ENCODE measurements at places on chromosomes 5 and 9.

GRCh38 chr9:128339761-128340690 lies at the start of gene SLC27A4:
TSS of gene SLC27A4 (plus strand) at chr9:128340527. CDS start at chr9:128343133, 2,606 bp downstream.
- DNase-seq, result no peak

DNA sequence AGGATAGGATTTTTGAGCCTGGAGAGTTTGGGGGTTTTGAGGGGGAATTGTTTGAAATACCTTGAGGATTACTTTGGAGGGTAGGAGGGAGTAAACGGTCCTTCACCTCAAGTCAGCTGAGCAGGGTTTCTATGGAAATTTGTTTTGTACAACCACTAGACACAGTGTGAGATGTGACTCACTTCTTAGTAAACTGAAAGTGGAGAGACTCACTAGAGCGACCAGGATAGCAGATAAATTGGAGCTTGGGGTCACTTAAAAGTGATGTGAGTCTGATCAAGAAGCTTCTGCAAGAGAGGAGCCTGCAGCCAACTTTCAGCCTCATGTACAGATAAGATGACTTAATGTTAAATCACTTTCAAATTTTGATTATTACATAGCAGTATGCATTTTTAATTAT lies 1945.9 kb upstream of the NUDT12 start:
- DNase-seq, result no peak

GRCh38 chr9:137814841-137815240 lies 62.7 kb upstream of the CACNA1B start:
- no peak for DNase-seq

DNA sequence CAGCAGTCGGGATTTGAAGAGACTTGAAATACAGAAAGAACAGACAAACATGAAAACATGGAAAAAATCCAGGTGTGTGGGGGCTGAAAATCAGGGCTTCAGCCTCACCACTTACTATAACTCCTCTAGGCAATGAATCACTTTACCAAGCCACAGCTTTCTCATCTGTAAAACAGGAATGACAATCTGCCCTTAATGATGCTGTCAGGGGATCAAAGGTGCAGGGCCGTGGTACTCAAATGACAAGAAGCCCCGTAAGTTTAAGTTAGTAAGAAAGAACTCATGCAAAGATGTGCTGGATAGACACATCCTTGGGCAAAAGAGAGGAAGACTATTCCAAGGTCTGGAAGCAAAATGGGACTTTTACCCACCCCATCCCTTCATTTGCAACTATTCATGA lies 34.7 kb downstream of the FBXW2 start:
- no peak for DNase-seq

GRCh38 chr5:33688526-33688925 lies 203.3 kb downstream of the ADAMTS12 start:
- no peak for DNase-seq
